Stimulated activated CD8-positive, alpha-beta memory T cell treated with anti-CD3 and anti-CD28 coated beads, Interleukin-15, amount 100 ng/mL, for 24 hours (primary cell): ENCODE measurements at places on chromosomes 5 and 9.

GRCh38 chr9:129875687-129876395 lies 40.6 kb downstream of the USP20 start:
- DNase-seq, result no peak

GRCh38 chr9:111957856-111958631 lies 61.4 kb downstream of the UGCG start:
- DNase-seq, result no peak

DNA sequence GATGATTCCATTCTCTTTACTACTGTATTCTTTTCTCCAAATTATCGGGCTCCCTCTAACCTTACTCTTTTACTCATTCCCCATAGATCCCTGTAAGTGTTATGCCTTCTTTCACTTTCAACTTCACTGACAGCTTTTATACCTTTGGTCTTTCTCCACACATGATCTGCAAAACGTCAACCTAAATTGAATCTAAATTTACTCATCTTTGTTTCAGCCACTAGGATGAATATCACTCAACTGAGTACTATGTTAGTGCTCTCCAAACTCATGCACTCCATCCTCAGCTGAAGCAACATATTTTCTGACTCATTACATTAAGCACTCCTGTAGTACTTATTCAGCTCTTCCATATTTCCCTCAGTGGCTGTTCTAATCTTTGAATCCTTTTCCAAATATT lies 133.4 kb downstream of the ADAMTS19 start:
- no peak for DNase-seq

GRCh38 chr5:167642779-167643517 lies 648.5 kb upstream of the WWC1 start:
- no peak for DNase-seq

DNA sequence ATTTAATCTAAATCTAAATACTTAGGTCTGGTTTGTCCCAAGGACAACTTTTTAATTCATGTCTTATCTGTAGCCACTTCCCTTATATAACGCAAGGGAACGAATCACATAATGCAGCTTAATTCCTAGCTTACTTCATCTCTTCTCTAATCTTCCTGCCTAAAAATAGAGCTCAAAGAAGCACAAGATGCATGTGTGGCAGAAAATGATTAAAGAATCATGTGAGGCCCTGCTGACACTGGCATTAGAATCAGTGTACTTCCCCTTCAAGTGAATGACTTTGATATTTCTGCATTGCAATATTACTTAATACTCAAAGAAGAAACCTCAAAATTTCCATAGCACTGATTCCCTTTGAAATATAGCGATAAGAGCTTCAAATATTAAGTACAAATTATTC lies 317.9 kb upstream of the FTMT start:
- DNase-seq, result no peak

DNA sequence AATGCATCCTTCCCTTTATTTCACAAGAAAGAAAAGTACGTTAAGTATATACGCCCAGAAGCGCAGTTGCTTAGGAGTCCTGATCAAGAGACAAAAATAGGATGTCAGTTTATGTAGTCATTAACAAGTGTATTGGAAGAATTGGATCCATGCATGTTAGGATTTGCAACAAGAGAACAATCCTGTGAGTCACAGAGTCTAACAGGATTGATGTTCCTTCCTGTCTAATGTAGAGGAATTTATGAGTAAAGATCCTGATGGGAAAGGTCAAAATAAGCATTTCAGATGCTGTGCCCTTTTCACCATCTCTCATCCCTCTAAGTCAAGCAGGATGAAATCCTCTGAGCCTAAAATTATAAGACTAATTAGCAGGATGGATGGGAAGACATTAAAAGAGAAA lies 406.0 kb upstream of the GRIA1 start:
- no peak for DNase-seq

DNA sequence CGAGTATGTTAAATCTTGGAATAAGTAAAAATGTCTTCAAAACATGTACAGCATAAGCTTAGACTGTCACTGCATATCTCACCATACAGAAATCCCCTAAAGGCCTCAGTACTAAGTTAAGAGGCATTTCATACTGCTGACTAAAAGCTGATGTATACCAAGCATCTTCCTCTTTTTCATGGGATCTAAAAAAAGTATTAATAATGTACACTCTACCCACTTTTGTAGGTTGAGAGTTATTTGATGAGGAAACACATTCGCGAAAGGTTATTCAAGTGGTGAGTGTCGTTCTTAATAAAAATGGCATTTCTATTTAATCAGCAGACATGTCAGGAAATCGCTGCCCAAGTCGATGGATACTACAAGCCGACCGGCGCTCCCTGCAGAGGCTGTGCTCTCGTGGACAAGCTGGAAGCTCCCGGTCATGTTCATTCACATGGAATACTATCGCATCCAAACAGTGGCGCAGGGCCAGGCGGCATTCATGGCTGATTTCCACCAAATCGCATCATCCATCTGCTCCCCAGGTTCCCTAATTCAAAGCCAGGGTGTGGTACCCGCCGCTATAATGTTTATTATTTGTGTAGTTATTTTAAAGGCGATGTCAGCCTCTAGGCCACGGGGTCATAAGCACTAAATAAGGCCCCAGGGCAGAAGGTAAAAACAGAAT lies 724 bp downstream of the SGTB start:
- no peak for DNase-seq

DNA sequence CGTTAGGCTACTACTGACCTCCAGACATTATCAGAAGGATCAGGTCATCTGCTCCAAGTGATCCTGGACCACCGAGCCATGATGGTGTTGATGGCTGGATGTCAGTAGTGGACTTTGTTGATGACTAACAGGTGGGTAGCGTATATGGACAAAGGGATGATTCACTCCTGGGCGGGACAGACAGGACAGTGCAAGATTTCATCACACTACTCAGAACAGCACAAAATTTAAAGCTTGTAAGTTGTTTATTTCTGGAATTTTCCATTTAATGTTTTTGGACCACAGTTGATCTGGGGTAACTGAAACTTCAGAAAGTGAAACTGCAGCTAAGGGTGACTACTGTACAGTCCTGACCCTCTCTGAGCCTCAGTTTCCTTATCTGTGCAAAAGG lies 12.7 kb downstream of the PDGFRB start:
- no peak for DNase-seq

GRCh38 chr5:111703662-111704061 lies 53.3 kb downstream of the NREP start:
- DNase-seq, result no peak

DNA sequence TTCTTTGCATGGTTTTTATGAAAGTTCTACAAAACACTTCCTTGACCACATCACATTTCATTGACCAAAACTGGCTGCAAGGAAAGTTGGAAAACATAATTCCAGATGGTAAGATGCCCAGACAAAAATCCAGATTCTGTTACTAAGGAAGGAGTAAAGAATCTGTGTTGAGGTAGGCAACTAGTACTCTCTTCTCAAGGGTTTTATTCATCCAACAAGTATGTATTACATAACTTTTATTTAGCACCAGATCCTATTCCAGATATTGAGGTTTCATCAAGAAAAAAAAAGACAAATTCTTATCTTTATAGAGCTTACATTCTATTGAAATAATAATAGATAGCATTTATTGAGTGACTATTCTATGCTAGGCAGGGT lies 43.2 kb upstream of the UGCG start:
- no peak for DNase-seq

DNA sequence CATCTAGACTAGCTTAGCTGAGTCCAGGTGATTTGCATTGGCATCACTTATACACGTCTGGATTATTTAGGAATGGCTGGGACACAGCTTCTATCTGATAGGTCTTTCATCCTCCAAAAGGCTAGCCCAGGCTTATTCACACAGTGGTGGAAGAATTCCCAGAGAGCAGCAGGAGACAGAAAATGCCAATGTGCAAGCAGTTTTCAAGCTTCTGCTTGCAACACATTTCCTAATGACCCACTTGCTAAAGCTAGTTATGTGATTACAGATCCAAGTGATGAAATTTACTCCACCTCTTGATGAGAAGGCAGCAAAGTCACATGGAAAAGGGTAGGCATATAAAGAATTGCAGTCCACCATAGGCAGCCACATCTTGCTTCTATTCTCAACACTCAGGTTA lies 44.2 kb upstream of the MAST4 start:
- no peak for DNase-seq

DNA sequence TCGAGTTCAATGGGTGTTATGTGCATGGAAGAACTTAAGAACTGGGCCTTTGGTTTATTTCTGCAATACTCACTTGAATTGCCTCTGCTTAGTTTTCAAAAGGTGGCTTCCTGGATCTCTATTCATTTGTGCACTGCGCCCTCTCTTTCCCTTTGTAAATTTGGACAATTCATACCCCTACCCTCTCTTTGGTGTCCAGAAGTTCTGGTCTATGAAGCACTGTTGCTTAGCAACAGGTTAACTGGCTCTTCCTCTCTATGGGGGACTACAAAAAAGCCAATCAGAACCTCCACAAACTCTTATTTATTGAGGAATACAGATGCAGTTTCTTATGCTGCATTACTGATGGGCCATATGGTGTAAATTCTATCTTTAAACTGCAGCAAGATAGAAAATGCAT lies 13.5 kb upstream of the FAM120A start:
- no peak for DNase-seq

DNA sequence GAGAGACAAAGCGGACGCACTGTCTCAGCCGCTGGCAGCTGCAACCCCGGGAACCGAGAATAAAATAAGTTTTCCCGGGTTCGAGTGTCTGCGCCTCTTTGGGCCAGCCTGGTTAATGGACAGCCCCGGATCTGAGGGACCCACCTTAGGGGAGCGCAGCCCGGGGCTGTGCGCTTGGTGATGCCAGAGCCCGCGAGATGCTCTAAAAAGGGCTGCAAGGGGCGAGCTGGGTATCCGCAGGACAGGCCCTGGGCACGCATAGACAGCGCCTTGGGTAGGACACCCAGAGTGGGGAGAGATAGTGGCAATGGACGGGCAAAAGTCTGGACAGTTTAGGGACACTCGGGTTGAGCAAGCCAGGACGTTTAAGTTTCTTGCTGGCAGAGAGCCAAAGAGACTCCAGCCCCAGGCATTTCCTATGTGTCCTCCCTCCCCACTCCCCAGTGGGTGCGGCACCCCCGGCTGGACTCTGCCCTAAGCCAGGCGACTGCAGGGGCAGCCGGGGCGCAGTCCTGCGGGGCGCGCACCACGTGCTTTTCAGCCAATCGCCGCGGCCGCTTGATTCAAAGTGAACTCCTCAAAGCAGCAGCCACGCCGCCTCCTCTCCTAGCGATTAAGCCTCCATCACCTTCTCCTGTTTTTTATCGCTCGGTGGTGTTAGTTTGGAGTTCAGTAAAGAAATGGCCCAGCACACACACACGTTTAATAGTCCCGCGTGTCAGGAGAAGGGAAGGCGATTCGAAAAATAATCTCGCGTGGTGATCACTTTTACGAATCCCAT lies 616 bp upstream of the ENC1 start:
- no peak for DNase-seq

GRCh38 chr9:73132034-73132776 lies 19.5 kb upstream of the ANXA1 start:
- peak; percentile 20 for DNase-seq

- no peak for DNase-seq
Measured at GRCh38 chr5:110398951-110399350, 327.5 kb downstream of the TMEM232 start.

GRCh38 chr5:63351164-63351563 lies 611.1 kb downstream of the HTR1A start:
- DNase-seq, result no peak

DNA sequence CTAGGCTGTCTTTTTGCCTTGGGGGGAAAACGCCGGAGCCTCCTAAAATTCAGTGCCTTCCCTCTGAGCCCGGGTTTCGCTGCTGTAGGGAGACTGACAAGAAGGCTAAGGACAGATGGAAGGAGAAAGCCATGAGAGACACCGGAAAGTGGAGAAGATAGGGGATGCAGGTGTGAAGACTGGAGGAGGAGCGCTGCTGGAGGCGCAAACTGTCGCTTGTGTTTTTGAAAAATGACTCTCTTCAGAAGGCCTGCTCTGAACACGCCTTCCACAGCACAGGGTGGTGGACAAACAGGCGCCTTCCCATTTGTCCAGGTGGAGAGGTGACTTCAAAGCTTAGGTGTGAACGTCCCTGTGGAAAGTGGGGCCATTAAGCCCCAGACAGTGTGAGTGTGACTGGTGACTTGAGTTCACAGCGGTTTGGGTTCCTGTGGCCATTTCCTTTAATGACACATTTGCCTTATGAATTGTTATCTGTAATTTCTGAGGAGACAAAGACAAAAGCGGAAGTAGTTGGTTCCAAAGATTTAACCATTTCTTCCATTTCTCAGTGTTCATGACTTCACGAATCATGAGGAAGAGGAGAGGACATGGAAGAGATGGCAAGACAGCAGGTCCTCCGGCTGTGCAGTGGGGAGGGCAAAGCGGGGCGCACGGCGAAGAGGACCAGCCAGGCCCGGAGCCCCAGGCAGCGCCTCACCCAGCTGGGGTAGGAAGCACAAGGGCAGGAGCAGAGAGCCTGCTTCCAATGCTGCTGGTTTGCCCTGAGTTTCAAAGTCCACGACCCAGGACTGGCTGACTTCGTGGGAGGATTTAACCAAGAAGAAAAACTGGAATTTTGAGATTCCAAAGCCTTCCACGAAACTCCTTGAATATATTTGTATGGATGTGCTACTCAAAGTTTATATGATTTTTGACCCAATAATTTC lies 27.8 kb upstream of the SEMA4D start:
- no peak for DNase-seq

- no peak for DNase-seq
Measured at GRCh38 chr9:841371-842209, at the start of gene DMRT1. Gene DMRT1, plus strand, starts transcription at chr9:841697. Its CDS starts 142 bp downstream, at chr9:841839.

- DNase-seq, result no peak
Measured at GRCh38 chr5:91145333-91145620, 237.8 kb downstream of the ARRDC3 start.

- no peak for DNase-seq
Measured at GRCh38 chr5:53997736-53998627, 312.4 kb downstream of the ARL15 start.

DNA sequence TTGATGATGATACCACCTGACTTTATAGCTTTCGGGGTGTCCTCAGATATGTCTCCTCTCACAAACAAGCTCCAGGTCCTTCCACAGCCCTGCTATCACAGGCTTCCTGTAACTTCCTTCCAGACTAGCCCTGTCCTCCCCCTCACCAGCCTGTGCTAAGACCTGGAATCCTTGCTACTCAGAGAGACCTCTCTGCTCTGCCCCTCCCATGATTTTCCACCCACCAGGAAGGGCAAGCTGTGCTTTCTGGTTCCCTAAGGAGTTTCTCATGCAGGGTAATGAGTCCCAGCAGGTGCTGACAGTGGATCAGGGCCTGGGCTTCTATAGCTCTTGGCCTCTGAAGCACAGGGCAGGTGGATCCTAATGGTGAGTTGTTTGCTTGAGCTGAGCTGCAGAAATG lies 86.9 kb downstream of the AOPEP start:
- DNase-seq, result no peak
